NCI-H1092 (cell line): ENCODE measurements at places on chromosomes 6 and 20.

GRCh38 chr6:93323630-93324029 is 95.7 kb downstream of the EPHA7 start:
- no peak for DNase-seq

- DNase-seq: no peak
Measured at GRCh38 chr6:123030282-123030681, 34.2 kb downstream of the CLVS2 start.

- DNase-seq: no peak
Measured at GRCh38 chr6:25038999-25039398, 103.2 kb upstream of the RIPOR2 start.

DNA sequence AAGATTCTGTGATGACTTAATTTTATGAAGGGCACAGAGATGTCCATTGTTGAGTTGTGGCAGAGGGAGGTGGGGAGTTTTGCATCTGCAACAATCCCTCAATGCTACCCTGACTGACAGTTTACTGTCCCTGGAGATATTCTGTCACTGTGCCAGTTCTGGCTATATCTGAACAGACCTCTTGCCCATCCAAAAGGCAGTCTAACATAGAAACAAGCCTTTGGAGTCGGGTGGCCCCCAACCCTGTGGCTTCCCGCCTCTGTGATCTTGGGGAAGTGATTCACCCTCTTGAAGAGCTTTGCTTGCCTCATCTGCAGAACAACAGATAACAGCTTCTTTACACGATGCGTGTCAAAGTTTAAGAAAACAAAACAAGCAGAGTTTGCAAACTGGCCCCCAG is 3.8 kb upstream of the E2F1 start:
- DNase-seq: no peak

GRCh38 chr6:137216106-137216505 is 3.1 kb downstream of the IFNGR1 start:
- DNase-seq: no peak

DNA sequence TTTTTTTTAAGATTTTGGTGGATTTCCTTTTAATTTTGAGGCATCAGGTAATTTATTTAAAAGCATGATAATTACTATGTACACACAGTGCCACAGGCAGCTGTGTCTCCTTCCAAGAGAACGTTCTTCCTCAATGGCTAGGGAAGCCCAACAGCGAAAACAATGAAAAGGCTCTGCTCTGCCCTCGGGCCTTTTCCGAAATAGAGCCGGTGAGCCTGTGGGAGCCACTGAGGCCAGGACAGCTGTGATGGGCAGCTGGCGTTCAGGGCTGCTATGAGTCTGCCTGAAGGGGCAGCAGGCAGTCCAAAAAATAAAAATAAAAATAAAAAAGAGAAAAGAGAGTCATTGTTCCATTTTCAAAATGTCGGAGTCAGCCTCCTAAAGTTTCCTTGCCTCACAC is 443.8 kb downstream of the KIF16B start:
- no peak for DNase-seq

DNA sequence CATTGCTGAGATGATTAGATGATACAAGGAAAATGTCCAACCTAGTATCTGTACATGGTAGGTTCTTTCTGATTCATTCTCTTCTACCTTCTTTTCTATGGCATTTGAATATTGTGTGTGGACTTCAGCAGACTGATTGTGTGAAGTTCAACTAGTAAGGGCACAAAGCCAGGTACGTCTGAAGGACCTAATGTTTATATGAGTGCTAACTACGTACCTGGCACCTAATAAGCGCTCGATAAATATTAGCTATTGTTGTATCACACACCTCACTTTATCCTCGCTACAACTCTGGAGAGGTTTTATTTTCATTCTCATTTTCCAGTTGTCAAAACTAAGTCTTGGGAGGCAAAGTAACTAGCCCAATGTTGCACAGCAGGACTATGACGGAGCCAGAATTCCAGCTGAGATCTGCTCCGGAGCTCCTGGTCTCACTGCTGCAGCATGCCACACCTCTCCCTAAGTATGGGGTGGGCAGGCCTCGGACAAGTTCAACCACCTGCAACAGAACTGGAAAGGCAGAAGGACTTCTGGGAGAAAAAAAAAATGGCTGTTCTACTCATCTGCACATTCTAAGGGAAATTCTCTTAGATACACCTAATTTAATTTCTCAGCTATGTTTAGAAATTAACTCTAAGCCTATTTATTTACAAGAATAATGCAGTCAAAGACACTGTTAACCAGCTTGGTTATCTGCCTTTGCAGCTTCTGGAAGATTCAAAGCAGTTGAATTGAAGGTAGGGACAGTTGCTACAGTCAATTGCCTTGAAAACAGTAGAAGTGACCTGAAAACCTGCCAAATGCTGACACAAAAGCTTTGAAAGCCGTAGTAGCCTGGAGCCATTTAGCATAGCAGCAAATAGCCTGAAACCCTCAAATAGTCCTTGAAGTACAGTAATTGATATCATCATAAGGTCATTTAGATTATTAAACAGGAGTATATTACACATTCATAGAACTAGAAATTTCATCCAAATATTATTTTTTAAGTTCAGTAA is 165.0 kb downstream of the PDE7B start:
- DNase-seq: peak; percentile 7

GRCh38 chr6:154249499-154250298 is 106.9 kb downstream of the IPCEF1 start:
- DNase-seq: no peak

GRCh38 chr20:38728911-38729642 is 4.8 kb downstream of the SLC32A1 start:
- peak; percentile 34 for DNase-seq

- DNase-seq: no peak
Measured at GRCh38 chr6:111269401-111269970, 182.2 kb downstream of the SLC16A10 start.

DNA sequence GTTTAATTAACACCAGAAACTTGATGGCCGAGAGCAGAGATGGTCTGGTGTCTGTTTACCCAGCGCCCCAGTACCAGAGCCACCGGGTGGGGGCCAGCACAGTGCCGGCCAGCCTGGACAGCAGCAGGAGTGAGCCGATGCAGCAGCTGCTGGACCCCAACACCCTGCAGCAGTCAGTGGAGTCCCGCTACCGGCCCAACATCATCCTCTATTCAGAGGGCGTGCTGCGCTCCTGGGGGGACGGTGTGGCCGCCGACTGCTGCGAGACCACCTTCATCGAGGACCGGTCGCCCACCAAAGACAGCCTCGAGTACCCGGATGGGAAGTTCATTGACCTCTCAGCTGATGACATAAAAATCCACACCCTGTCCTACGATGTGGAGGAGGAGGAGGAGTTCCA is 73.7 kb downstream of the SYNDIG1 start:
- DNase-seq: no peak

- DNase-seq: peak; percentile 22
Measured at GRCh38 chr20:12012241-12013222, 94.8 kb downstream of the BTBD3 start.

DNA sequence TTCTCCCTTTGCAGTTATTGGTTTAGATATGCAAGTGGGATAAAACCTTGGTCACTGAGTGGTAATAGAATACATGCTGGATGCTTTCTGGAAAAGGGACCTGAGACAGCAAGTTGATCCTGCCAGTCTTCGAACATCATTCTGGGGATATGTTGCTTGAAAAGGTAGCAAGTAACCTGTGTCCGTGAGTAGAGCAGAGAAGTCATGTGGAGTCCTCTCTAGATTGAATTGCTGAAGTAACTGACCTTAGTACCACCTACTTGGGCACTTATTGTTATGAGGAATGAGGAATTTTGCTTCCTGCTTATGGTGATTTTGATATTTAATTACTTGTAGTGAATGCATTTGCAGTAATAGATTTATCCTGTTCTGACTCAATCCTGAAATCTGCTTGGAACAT is 367.3 kb upstream of the IMPG1 start:
- DNase-seq: no peak

DNA sequence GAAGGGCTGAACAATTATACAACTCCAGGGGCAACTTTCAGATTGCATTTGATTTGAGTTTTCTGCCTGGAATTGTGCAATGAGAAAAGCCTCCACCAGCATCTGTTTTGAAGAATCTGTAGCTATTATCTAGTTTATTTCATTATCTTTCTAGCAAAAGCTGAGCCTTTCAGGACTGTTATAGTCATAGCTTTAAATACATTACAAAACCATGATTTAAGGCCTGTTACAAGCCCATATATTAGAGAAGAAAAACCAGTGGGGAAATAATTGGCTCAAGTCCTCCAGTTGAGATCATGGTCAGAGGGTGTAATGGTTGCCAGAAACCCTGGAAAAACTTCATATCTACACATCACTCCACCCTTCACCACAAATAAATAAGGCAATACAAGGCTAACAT is 676.2 kb downstream of the HDGFL1 start:
- DNase-seq: no peak

DNA sequence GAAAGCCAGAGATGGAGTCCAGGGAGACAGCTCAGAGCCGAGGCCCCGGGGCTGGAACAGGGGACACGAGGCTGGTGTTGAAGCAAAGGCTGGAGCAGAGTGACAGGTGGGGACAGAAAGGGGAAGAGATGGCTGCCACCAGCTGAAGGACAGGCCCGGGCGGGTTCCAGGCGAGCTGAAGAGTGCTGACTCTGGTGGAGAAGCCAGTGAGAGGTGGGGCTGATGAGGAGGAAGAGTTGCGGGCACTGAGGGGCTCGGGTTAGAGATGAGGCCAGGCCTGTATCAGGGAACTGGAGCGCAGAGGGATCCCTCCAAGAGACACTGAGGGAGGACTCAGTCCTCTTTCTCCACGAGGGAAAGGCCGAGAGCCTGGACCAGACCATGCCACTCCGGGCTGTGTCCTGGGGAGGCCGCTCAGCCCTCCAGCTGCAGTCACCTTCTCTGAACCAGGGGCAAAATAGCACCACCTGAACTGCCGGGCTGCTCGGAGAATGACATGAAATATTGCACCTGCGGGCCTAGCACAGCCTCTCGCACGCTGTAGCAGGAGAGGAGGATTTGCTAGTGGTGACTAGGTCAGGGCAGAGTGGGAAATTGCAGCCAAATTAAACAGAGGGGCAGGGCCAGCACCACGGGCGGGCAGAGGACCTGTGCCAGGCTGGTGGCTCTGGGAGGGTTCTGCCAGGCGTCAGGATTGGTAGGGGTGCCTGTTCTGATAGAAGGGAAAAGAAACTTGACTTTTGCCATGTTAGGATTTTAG is 175.9 kb downstream of the ZDHHC14 start:
- DNase-seq: peak; percentile 47

DNA sequence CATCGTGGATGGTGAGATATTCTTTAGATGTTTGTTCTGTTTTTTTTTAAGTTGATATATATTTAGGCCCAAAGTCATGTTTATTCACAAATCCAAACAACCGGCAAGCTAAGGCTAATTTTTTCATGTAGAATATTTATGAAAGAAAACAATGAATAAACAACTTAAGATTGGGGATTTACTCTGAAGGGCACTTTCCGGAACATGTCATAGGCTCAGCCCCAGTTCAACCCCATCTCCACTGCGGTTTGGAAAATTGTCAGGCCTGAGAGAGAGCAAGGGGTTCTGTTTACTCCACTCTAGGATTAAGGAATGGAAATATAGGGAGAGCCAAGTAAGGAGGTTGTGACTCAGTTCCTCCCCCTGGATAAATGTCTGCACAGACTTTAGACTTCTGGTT is 18.3 kb downstream of the RPS6KA2 start:
- DNase-seq: no peak

GRCh38 chr6:4313044-4313686 is 177.8 kb upstream of the ECI2 start:
- DNase-seq: no peak

DNA sequence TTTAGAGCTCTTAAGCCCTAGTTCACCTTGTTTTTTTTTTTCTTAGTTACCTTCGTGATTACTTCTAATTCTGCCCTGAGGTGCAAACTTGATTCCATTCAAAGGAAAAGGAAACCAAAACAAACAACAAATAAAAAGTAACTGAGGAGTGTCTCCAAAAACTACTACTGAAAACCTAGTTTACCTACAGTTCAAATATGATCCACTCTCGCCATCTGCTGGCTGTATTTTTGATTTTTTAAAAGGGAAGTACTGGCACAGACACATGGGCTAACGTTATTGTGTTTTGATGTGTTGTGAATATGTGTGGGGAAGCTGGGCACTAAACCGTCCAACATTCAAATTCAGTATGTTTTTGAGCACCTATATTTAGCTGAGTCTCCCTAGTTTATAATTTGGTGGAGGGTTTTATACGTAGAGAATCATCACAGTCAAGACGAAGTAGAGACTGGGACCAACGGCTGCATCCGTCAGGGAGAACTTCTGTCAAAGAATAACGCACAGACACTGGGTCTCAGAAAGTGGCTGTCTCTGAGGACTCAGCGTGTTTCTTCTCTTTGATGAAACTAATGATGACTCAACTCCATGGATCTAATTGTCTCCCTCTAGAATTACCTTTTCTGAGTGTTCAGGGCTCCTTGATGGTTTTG is 373.5 kb upstream of the BTBD3 start:
- DNase-seq: peak; percentile 72

DNA sequence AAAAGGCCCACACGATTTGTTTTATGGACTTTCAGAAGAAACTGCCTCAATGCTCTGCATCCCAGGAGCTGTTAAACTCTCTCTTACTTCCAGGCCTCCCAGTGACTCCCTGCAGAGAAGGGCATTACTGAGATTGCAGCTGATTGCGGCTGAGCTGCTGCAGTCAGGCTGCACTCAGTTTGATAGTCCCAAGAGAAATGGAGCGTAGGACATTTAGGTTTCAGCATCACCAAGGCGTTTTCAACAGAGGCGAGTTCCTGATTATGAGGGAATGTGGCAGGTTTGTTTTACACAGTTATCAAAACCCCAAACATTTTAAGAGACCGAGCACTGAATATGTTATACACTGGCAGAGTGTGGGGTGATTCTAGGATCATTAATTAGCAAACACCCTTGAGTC is 145.6 kb downstream of the TBX18 start:
- no peak for DNase-seq

DNA sequence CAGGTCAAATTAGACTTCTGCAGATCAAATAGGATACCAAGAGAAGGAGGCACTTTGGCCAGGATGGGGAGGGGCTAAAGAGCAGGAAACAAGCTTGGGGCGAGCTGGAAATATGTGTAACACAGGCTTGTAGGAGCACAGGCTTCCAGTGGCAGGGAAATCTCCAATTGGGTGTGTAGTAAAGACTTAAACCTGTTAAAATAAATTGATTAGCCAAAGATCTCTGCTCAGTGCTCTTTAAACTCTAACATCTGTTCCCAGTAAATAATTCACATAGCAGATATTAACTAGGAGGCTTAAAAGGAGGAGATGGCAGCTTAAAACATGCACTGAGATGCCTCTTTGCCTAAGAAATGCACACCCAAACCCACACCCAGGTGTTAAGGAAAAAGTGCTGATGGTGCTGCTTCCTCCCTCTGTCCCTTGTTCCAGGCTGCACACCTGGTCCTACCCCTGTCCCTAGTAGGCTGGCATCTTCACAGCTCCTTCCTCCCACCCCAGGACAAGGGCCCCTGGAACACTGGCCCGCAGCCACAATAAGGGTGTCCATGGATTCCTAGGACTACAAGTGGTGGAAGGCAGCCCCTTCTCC is 93.5 kb upstream of the MLN start:
- no peak for DNase-seq

- DNase-seq: no peak
Measured at GRCh38 chr20:24158281-24158680, 169.7 kb upstream of the GGTLC1 start.

- DNase-seq: no peak
Measured at GRCh38 chr6:56552187-56553130, 90.2 kb downstream of the DST start.
